Activated T-cell treated with anti-CD3 and anti-CD28 coated beads, Interleukin-2, amount 50 U/mL, for 4 hours (primary cell): ENCODE measurements at places on chromosomes 1 and 21.

DNA sequence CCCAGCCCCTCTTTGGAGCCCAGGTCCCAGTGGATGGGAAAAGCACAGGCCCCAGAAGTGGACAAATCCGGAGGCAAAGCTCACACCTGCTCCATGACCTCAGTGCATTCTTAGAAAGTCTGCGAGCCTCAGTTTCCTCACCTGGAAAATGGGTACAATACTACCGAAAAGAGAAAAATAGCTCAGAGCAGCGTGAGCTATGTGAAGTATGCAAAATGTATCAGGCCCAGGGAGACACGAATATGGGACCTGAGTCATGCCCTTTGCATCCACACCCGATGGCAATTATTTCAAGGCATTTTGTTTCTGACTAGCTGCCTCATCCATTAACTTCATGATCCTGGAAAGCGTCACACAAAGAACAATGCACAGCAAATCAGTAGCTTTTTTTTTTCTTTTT, 9.2 kb downstream of the ALDH4A1 start:
- no peak for DNase-seq

DNA sequence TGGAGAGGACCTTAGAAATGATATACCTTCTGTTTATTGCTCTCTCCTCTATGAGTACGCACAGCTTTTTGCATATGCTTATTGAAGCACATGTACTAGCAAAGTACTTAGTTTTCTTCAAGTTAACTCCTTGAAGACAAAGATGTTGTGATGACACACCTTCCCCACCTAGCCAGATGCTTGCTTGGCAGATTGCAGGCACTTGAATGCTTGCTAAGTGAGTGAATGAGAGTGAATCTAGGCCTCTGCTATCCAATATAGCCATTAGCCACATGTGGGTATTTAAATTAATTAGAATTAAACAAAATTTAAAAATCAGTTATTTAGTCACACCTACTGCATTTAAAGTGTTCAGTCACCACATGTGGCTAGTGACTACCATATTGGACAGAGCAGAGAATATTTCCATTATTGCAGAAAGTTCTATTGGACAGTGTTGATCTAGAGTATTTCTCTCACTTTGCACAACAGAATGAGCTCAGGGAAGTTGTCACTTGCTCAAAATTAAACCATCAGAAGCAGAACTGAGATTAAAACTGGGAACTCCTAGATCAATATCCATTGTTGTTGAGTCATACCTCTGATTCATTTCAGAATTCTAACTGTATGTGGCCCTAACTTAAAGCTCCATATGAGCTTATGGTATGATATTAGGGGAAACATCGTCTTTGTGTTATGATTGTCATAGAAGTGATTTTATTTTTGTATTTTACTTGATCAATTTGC, 8.6 kb upstream of the EEIG2 start:
- DNase-seq = no peak

DNA sequence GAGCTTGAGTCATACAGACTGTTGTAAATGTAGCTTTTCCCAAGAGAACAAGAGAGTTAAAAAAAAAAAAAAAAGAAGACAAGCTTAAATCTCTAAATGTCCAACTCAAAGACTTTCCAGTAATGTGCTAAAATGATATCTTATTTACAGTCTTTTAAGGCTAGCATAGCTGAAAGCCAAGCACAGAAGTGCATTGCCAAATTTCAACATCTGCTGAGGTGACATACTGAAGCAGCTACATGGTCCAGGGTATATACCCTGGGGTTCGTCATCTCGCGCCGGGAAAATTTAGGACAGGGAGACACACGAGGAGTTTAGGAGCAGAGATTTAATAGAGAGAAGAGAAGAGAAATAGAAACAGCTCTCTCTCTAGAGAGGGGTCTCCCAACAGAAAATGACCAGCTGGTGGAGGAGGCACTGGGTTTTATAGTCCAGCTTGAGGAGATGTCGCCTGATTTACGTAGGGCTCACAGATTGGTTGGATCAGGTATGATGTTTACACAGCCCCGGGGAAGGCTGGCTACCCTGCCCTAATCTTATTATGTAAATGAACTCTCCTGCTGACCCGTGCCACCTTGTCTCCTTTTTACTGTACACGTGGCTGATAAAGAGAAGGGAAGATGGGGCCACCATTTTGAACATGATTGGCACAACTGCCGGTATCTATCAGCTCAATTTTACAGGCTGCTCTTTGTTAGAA, 172.7 kb downstream of the TRIM33 start:
- DNase-seq = no peak

- DNase-seq = no peak
These were observed 21.5 kb upstream of the OPRD1 start for GRCh38 chr1:28790377-28791035.

- no peak for DNase-seq
These were observed 18.7 kb upstream of the KNCN start for GRCh38 chr1:46569884-46570725.

DNA sequence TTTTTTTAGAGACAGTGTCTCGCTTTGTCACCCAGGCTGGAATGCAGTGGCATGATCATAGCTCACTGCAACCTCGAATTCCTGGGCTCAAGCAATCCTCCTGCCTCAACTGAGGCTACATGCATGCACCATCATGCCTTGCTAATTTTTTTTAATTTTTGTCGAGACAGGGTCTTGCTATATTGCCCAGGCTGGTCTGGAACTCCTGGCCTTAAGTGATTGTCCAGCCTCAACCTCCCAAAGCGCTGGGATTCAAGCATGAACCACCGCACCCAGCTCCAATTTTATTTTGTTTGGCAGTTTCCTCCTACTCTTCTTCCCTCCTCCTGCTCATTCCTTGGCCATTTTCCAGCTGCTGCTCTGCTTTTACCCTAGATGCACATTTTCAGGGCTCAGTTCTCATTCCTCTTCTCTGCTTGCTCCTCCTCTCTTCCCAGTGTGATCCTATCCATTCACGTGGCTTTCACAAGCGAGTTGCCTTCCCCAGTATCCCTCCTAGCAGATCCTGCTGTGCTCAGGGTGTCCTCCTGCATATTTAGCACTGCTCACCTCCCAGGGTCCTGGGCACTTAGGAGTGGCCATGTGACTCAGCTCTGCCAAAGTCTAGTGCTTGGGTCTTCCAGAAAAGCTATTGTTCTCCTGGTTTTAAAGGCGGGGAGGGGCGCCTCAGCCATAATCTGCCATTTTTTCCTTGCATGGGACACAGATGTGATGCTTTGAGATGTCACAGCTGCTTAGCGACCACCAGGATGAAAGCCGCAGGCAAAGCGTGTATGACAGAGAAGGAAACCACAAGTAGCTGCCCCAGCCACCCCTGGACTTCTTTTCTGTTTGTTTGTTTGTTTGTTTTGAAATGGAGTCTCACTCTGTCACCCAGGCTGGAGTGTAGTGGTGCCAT, 33.7 kb downstream of the PSEN2 start:
- DNase-seq = no peak

DNA sequence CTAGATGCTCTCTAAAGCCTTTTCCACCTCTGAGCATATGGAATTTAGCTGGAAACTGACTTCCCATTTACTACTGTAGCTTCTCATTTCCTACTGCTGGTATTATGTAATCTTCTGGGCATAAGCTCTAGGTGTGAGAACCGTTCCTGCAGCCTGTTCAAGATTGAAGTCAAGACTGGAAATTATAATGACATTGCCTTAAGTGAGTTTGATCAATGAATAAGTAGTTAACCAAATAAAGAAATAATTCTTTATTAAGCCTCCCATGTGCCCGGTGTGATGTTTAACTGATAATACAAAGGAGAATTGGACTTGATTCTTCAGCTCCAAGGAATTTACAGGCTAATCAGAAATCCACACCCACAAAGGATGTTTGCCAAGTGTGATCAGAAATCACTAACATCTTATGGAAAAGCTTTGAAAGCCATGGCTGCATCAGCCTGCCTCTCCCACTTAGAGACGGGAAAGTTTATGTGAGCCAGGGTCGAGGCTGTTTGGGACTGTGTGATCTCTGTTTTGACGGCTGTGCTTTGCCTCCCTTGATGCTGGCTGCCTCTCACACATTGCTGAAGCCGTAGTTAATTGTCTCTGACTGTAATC, 36.4 kb upstream of the PRELP start:
- no peak for DNase-seq

DNA sequence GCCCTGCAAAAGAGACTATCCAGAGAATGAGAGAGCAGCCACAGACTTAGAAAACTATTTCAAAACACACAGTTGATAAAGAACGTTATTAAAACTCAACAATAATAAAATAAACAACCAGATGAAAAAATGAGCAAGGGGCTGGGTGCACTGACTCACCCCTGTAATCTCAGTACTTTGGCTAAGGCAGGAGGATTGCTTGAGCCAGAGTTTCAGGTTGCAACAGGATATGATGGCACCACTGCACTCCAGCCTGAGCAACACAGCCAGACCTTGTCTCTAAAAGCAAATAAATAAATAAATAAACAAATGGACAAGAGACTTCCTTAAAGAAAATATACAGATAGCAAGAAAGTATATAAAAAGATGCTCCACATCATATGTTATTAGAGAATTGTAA, 144.6 kb downstream of the LRRIQ3 start:
- no peak for DNase-seq

GRCh38 chr1:98482611-98483010, 178.9 kb upstream of the SNX7 start:
- no peak for DNase-seq
